ENCODE measurements at places on chromosomes 3 and 15. TPM values are rescaled to one million over a fixed set of nuclear protein-coding genes. Genes with fewer than 3 reads are reported as not detected.
A peak's percentile ranks its signal among the peaks of the same experiment; 100 is the strongest.

TMEM45A gene
- 5.6 TPM for total RNA-seq

GUCA1C gene
- total RNA-seq, result not detected

CYP1A1 gene
- 7.6 TPM for total RNA-seq

GOLGA6B gene
- not detected for total RNA-seq

SPATA12 gene
- 0.14 TPM for total RNA-seq

LMOD3 gene
- not detected for total RNA-seq

PRR20G gene
- not detected for total RNA-seq

LARP6 gene
- 16.9 TPM for total RNA-seq

CTXN2 gene
- total RNA-seq, result 0.14 TPM

RBP2 gene
- total RNA-seq, result not detected

RGMA gene
- not detected for total RNA-seq

ABI3BP gene
- total RNA-seq, result 78.1 TPM

CCDC191 gene
- 4.9 TPM for total RNA-seq

ZKSCAN7 gene
- 1.9 TPM for total RNA-seq

GRM2 gene
- 0.51 TPM for total RNA-seq

GOLGA8G gene
- total RNA-seq, result not detected

DNA sequence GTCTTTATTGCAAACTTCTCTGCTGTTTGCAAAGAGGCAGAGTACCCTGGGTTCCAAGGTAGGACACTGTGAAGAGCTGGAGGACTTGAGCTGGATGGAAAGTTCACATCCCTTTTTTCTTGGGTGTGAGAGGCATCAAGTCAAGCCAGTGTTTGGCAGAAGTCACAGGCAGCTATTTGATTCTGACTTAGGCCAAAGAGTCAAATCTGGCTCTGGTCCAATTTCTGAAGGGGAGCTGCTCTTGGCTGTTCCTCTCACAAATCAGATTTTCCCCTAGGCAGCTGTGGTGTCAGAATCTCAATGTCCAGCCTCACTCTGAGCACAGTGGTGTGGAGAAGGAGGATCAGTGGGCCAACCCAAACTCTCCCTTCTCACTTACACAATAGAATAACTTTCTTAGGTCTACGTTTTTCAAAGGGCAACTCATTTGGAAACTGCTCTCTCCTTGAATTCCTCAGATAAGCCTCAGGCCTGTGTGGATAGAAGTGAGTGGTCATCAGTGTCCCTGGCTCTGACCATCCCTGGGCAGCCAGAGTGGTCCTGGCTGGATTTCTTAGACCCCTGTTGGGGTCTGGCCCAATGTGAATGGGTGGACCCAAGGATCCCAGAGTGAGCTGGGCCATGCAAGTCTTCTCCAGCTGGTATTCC is 18.2 kb upstream of the AMOTL2 start:
- DNase-seq, result peak; percentile 15

DNA sequence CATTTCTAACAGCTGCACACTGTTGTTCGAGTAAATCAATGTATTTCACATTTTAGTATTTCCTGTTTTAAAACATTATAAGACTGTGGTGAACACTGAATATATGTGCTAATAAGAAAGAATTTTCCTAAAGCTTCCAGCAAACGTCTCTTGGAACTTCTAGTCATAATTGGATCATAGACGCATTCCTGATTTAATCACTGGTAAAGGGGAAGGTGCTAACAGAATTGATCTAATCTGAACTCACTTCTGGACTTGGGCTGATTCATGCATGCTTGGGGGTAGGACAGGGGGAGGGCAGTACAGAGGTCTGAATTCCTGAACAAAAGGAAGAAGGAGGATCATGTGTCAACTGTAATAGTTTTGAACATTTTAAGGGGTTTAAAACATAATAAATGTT is 7.3 kb upstream of the LEKR1 start:
- DNase-seq, result peak; percentile 80

DNA sequence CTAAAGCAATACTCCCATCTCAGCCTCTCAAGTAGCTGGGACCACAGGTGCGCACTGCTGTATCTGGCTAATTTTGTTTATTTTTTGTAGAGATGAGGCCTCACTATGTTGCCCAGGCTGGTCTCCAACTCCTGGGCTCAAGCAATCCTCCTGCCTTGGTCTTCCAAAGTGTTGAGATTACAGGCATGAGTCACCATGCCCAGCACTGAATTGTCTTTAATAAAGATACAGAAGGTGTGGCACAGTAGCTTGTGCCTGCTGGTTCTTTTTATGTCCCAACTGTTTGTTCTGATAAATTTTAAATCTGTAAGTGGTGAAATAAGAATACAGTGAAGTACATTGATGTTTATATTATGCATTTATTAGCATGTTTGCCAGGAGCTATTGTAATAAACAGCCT is 20.6 kb upstream of the TRAK1 start:
- no peak for DNase-seq

GRCh38 chr3:106446271-106446670 is 577.5 kb upstream of the CBLB start:
- DNase-seq, result no peak

DNA sequence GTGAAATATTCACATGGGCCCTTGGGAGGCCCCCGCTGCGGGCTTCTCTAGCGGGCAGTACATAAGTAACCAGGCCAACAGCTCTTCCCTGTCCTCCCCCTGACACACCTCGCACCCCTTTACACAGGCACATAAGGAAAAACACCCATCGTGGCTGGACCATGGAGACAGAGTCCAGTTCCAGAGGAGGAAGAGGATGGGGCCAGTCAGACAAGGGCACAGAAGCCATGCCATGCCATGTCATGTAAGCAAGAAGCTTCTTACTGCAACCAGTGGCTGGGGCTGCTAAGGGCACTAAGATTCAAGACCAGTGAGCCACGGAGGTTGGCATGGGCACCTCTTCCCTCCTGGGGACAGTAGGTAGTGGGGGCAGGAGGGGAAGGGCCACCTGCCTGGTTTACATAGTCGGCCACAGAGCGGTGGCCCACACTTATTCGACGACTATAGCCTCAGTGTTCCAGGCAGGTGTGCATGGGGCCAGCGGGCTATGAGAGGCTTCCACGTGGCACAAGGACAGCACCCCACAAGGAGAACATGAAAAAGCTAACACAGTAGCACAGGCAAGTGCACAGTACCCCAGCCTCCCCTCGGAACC is 5.7 kb upstream of the CYP11A1 start:
- DNase-seq, result no peak

DNA sequence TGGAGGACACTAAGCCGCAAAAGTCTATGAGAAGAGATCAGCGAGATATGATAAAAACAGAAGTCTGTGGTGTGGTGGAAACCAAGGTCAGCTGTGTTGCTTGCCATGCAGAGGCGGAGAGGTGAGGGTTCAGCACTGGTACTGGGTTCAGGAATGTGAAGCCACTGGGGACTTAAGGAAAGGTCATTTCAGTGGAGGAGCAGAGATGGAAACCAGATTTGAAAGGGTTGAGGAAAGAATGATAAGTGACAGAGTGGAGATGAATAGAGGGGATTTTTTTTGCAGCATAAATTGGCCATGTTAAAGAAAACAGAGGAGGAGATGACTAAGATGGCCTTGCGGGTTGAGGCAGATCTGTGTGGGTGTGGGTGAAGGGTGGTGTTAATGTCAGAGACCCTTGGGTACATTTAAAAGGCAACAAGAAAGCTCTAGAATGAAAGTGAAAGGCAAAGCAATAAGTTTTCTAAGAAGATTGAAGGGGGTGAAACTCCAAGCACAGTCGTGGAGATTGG is 265.5 kb downstream of the ADAMTSL3 start:
- DNase-seq, result no peak

DNA sequence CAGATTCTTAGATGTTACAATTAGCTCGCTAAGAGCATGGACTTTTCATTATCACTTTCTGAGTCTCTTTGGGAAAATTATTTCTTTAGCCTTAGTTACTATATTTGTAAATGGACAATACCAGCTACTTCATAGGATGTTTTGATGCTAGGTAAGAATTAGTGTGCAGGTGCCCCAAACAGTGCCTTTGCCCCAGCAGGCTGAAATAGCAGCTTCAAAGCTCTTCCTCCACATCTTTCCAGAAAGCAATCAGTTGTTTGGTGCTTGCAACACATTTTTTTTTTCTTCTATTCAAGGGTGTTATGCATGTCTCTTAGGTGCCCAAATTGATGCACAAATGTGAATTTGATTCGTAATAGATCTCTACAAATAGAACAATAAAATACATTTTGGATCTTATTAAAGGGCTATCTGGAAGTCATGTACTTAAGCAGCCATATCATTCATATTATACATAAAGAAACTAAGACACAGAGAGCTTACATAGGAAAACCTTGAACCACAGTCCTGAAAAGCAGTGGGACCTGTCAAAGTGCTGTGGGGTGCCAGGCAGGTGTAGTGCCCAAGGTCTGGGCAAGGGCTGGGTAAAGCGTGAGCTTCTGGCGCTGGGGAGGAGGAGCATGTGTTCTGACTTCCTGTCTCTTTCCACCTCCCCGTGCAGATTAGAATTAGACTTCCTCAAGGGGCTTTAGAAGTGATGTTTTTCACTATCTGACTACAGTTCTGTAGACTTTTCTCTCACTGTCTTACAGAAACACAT is 62.9 kb downstream of the FNDC3B start:
- DNase-seq, result no peak

GRCh38 chr3:146589899-146590508 is 15.1 kb downstream of the PLSCR5 start:
- DNase-seq, result peak; percentile 67

GRCh38 chr3:149142682-149143081 is 13.2 kb downstream of the HPS3 start:
- DNase-seq, result no peak

DNA sequence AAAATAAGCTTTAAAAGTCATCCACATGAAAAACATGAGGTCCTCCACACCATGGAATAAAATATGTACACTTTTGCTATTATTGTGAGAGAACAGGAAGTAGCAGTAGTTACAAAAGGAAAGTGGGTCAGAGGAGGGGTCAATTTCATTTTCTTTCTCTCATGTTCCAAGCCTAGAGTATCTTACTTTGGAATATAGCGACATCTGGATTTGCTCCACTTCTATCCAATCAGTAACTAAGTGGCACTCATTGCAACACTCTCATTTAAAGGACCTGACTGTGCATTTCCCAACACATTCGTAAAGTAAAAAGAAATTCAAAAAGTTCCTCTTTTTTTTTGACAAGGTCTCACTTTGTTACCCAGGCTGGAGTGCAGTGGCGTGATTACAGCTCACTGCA is 637.3 kb downstream of the TUSC7 start:
- peak; percentile 74 for DNase-seq

DNA sequence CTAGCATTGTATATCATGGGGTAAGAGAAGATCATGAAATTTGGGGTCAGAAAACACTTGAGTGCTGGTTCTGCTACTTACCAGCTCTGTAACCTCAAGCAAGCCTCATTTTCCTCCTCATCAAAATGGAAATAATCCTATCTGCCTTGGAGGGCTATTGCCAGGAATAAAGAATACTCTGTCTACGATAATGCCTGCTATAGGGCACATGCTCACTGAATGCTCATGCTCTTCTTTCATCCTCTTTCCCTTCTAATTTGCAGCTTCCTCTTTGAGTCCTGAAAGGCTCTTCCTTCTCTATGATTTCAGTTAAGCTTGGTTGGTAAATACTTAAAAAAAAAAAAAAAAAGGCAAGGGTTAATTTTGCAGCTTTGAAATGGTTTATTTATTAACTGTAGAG is 12.8 kb downstream of the RTP1 start:
- DNase-seq, result no peak

GRCh38 chr15:98519767-98520550 is 128.4 kb upstream of the IGF1R start:
- no peak for DNase-seq

DNA sequence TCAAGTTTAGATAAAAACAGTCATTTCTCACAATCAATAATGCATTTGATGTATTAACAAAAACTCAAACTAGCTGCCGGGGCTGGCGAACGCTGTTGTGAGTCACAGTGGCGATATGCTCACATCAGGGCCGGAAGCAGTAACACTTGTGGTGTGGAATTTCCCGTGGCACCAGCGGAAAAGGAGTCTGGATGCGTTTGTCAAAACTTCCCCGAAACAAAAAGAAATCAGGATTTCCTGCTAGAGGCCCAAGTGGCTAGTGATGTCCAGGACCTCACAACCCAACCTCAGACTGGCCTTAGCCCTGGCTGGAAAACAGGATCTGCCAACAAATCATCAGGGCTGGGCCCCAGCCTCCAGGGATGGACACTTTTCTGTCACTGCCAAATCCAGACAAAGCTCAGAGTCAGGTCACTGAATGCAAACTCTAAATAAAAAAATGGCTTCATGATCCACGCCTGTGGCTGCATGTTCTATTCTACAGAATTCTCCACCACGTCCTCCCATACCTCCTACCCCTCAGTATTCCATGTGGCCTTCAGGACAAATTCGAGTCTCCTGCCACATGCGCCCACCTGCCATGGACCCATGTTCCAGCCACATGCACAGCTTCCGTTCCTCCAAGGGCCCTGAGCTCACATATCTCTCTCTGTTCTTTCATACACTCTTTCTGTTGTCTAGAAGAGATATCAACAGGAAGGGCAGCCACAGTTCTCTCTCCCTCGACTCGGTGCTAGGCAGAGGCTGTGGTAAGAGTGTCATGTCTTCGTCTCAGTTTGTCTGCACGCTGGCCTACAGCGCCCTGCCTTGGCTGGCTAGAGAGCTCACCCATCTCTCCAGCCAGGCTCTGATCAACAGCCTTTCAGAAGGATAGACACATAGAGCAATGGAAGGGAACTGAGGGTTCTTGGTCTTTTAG is 35.4 kb downstream of the EHD4 start:
- peak; percentile 97 for DNase-seq

DNA sequence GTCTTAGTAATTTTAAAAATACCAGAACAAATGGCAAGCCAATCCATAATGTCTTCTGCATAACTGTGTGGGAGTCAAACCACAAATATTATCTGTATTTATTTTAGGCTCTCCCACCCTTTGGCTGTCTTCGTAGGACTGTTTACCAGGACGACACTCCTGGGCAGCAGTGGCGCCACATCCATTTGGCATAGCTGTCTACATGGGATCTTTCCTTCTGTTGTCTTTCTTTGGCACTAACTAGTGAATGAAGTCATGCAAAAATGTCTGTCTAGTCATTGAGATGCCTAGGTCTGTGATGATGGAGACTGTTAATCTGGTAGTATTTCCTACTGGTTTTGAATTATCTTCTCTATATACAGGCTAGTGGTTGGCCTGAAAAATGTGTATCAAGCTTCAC is 54.0 kb upstream of the CHMP2B start:
- no peak for DNase-seq

GRCh38 chr3:155778462-155778861 is 27.6 kb downstream of the C3orf33 start:
- no peak for DNase-seq

DNA sequence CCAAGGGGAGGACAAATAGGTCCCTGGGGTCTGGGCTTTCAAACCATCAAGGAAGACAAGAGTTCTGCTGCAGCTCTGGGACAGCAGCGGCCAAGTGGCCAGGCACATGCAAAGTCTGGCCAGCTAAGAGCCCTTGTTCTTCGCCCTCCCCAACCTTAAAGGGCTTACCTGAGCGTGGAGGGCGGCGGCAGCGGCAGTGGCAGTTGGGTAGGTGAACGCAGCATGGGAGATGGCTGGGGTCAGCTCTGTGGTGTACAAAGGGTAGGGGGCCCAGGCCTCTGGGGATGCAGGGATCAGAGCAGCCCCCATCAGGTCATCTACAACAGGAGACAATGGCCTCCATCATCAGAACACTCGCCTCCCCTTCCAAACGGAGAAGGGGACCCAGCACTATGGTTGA is 27.1 kb downstream of the RBPMS2 start:
- DNase-seq, result no peak

GRCh38 chr15:59960318-59960717 is 43.8 kb upstream of the FOXB1 start:
- DNase-seq, result no peak

Measured in endothelial cell of umbilical vein (primary cell).